ENCODE measurements at places on chromosomes 3 and 15.
A peak's percentile ranks its signal among the peaks of the same experiment; 100 is the strongest.

DNA sequence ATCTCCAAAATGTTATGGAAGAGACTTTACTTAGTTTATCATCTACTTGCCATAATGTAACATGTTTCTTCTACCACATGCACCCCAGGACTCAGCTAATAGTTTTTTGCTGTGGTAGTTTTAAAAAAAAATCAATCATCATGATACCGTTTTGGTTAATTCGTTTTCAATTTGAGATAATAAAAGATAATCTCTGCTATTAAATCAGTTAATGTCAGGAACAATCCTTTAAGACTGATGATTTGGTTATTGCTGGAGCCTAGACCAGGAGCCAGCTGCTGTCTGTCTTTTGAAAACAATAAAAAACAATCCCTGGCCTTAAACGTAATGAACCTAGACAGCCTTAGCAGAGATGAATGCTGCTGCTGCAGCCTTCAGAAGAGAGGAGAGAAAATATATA is 403.7 kb downstream of the OXSM start:
- DNase-seq = no peak

DNA sequence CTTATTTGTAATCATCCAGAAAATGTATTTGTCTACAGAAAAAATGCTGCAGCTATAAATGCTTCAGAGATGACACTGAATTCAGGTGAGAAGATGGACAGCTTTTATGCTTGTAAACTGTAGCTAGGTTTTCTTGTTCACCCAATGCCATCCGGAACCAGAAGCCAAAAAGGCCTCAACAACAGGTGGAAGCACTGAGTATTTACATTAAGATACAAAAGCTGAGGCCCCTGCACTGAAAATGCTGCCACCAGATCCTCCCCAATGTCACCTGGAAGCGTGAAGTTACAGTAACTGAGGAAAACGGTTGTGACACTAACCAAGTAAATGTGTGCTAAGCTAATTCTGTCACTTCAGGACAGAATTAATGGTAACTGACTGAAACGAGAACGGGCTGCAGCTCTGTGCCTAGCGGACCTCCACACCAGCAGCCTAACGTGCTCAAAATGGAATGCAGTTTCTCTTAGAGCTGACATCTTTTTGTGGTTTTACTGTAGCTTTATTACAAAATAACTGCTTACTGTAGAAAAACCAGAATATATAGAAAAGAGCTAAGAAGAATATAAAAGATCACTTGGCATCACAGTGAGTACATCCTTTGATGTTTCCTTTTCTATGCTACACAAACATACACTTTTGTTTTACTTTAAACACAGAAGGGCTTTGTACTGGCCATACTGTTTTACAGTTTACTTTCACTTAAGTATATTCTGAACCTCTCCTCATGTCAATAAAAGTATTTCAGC is 7.6 kb downstream of the CHSY1 start:
- DNase-seq = peak; percentile 63

- DNase-seq = no peak
Observed at GRCh38 chr15:30990036-30990435, 1.4 kb downstream of the MTMR10 start.

- peak; percentile 53 for DNase-seq
Observed at GRCh38 chr15:48494631-48495030, 150.9 kb downstream of the FBN1 start.

DNA sequence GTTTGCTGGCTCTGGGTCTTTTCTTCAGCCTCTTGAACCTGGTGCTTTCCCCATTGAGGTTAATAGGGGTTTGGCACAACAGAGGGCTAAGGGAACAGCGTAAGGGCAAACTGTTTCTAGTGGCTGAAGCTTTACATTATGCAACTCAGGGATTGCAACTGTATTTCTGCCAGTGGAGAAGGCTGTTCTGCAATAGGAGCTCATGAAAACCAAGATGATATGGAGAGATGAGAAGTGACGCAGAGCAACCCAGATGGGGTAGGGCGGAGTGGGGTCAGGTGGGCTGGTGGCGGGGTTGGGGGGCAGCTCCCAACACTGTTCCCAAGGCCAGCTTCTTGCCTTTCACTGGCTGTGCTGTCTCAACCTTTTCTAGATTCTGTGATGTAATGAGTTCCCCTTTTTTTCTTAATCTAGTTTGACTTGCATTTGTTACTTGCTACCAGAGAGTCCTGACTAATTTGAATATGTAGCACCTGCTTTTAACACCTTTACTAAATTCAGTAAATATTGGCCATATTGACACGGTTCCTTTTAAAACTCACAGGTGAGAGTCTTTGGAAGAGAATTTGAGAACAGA is 7.2 kb downstream of the GXYLT2 start:
- DNase-seq = no peak

- no peak for DNase-seq
Observed at GRCh38 chr15:70049701-70050301, 47.9 kb downstream of the TLE3 start.

DNA sequence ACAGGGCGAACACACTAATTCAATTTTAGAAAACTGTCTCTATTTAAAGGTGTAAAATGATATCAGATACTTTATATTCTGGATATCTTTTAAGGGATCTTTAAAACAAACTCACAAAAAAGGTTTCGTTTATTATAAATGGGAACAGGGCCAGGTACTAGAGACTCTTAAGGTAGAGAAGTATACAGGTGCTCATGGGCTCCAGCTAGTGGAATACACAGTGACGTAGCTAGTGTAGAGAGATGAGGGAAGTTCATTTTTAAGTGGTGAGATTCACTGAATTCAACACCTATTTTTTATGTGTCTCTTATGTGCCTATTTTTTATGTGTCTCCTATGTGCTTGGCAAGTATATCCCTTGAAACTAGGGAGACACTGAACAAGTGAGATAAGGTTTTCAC is 132.7 kb upstream of the FAM3D start:
- DNase-seq = no peak

DNA sequence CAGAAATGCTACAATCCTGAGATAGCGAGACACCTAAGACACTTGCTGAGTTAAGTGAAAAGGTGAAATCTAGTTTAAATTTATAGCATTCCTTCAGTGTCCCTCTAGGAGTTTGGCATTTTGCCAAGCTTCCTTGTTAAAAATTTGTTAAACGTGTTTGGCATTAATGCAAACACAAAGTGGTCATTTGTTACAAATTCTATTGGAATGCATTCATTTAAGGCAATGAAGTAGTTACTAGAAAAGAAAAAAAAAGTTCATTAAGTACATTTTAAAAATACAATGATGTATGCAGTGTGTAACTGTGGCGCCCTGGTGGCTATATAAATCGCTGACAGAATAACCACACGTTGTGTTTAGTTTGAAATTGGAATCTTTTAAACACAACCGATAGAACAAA is 31.3 kb upstream of the WNT5A start:
- peak; percentile 35 for DNase-seq

DNA sequence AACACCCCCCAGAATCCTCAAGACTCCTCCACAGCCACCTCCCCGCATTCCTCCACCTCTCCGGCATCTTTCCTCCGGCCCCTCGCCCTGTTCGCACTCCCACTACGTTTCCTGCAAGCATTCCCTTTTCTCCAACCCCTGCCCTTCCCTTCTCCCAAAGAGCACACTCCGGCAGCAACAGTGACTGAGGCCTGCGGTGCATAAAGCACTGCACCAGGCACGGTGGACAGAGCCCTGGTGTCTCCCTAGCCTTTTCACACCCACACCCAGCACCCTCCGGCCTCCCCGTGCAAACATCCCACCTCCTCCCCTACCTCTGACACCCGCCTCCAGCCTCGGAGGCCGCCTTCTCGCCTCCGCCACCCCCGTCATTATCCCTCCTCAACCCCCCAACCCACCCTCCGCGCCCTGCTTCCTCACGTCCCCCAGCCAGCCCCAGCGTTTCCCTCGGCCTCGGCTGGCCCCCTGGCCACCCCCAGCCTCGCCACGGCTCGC is 577 bp downstream of the ZNF148 start:
- DNase-seq = peak; percentile 40

DNA sequence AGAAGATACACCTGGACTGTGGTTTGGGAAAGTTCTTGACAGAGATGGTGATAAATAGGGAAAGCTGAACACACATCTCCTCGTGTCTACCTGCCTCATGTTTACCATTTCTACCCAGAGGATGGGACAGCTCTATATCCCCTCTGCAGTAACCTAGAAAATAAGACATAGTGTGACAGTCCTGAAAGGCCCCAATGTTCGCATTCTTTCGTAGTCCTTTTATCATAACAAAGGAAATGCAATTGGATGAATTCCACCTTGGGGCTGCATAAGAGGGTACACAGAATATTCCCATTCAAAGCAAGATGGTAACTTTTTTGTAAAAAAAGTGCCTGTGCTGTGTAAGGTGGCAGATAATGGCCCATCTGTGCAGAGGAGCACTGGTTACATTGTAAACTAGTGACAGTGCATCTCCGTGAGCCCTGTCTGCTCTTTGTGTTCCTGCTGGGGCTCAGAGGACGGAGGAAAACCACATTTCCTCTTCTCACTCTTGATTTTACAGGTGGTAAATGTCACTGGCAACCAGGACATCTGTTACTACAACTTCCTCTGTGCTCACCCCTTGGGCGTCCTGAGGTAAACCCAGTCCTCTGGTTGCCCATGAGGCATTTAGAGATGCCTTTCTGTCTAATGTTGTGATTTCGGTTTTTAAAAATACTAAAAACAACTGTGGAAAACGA is 74.3 kb downstream of the SIDT1 start:
- no peak for DNase-seq

DNA sequence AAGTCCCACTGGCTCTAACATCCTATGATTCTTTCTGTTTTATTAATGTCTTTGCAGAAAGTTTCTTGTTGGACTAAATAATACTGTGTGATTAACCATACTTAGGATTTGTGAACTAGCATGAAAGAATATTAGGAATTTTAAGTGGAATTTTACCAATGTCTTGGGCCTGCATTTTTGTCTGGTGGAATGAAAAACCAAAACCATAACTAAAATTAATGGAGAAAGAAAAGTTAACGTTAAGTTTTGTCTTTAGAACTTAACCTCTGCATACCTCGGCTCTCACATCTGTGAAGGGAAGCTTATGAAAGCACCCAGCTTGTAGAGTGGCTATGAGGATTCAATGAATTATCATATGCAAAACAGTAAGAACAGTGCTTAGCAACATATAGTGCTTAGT is 6.5 kb downstream of the FBN1 start:
- DNase-seq = no peak

DNA sequence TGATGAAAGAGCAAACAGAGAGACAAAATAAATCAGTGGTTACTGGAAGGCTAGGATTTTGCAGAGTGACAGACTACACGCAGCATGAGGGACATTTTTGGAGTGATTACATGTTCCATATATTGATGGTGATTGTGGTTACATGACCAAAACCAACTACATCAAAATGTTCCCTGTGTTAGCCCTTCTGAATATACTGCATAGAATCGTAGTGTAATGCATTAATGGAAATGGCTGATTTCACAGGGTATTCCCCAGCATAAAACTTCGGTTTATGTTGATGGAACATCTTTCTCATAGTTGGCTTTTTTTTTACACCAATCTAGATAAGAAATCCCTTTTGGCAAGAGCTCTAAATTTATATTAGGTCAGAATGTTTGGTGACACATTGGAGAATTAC is 191.3 kb upstream of the CMC1 start:
- DNase-seq = no peak

DNA sequence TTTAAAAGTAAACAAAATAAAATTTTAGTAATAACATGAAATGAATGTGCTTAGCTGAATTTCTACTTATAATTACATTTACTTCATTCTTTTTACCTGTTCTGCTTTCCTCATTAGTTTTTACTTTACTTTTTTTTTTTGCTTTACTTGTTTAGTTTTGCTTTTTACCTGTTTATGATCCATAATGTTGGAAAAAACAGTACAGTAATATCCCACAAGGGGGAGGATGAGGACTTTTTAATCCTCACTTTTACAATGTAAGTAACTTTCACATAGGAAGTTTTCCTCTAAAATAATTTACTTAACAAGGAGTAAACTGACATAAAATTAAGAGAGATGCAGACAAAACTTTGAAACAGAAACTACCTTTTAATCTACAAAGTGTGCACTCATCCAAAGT is 268.7 kb downstream of the TBC1D5 start:
- peak; percentile 15 for DNase-seq

DNA sequence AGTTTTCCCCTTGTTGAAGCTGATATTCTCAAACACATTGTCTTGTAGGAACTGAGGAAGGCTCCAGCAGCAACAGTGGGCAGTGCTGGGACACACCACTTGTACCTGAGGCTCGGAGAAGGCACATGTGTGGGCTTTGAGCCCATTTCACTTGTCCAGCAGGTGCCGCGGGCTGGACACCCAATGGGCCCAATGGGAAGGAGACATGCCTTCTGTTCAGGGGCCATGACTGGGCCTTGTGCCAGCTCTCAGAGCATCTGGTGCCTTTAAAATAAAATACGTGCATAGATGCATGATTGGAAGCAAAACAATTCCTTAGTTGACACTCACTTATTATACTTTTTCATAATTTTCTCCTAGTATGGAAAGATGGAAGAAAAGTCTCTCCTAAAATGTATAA is 334.2 kb downstream of the KLF13 start:
- DNase-seq = no peak

DNA sequence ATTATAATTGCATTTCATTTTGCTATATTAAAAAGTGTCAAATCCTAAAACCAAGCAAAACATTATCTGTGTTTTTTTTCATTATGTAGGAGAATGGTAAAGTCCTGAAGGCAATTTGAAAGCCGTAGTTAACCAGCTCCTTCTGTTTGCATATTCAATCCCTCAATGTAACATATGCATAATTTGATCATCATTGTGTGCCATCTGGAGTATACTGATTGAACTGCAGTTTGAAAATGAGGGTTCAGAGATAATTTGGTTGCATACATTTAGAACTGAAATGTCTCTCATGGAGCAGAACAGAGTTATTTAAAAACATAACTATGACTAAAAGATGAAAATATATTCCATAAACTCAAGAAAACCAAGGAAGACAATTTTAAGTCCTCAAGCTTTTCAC is 518.6 kb downstream of the GBE1 start:
- peak; percentile 21 for DNase-seq

GRCh38 chr3:49004352-49005302 is 2.6 kb upstream of the WDR6 start:
- no peak for DNase-seq

DNA sequence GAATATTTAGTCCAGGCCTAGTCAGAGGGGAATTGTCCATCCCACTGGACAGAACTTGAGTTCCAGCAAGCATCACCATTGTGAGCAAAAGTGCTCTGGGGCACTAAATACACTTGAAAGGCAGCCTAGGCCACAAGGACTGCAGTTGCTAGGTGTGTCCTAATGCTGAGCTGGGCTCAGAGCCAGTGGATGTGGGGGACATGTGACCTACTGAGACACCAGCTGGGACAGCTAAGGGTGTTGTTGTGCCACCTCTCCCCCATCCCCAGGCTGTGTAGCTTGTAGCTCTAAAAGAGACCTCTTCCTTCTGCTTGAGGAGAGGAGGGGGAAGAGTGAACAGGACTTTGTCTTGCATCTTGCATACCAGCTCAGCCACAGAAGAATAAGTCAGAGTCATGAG is 120.9 kb downstream of the DTWD1 start:
- DNase-seq = no peak

- peak; percentile 27 for DNase-seq
Observed at GRCh38 chr15:39124155-39124552, 456.7 kb upstream of the THBS1 start.

DNA sequence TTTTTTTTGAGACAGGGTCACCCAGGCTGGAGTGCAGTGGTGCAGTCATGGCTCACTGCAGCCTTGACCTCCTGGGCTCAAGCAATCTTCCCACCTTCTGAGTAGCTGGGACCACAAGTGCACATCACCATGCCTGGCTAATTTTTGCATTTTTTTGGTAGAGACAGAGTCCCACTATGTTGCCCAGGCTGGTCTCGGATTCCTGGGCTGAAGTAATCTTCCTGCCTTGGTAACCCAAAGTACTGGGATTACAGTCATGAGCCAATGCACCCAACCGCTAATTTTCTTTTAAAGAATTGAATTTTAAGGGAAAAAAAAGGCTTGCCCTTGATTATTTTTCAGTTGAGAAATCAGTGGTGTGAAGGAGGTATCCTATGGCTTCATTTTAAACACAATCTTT is 334.0 kb downstream of the SOX2 start:
- DNase-seq = no peak
